ENCODE measurements at places on chromosomes 7 and 10.

DNA sequence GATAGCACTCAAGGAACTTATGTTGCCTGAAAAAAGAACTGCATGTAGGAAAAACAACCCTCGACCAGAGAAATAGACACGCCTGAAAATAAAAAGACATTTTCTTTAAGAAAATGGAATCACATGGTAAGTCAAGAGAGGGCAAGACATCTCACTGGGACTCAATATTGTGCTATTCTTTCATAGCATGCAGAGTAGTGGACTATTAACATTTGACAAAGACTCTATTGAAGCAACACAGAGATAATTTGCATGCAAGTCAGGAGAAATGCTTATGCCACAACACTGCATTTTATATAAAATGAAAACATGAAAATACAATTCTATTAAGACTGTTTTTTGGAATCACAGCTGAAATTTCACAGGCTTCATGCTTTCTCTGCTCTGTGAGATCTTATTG is 77.9 kb upstream of the RHOBTB1 start:
- DNase-seq, result no peak

DNA sequence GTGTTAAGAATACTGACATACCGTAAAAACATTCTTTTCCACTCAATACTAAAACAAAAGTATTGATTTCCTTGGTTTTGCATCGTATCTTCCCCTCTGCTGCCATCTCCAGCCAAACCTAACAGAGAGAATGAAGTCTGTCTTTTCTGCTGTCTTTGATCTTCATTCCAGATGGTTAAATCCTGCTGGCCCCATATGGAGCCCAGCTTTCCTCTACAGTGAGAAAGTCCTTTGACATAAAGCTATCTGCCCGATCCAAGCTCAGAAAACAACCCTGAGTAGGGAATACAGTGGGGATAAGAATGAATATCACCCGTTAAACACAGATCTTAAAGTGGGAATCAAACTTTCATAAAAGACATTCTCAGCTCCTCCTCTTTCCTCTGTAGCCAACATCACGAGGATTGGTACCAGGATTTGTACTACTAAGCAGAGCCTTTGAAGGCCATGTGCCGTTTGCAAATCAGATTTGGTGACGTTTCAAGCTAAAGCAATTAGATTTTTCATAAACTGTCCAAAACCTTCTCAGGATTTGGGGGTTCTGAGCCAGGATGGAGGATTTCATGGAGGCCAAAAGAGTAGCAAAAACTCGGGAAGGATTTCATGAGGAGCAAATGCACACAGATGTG is 30.8 kb upstream of the GPAM start:
- DNase-seq, result no peak

GRCh38 chr10:69668721-69669120 is 38.7 kb downstream of the FAM241B start:
- DNase-seq, result no peak

GRCh38 chr10:97849103-97849686 is 448 bp upstream of the GOLGA7B start:
- DNase-seq, result no peak

DNA sequence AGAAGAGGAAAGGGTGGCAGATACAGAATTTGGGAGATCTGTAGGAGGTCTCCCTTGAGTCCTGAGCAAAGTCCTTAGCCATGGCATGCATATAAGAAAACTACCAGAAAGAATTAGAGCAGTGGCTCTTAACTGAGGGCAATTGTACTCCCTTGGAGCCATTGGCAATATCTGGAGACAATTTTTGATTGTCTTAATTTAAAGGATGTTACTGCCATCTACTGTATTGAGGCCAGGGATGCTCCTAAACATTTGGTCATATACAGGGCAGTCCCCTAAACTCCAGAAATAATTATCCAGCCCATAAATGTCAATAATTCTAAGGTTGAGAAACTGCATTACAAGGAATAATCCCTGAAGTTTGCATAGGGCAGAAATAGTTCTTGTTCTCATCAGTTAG is 136.4 kb upstream of the ODAD2 start:
- no peak for DNase-seq
